ENCODE measurements at places on chromosomes 3 and 15.

DNA sequence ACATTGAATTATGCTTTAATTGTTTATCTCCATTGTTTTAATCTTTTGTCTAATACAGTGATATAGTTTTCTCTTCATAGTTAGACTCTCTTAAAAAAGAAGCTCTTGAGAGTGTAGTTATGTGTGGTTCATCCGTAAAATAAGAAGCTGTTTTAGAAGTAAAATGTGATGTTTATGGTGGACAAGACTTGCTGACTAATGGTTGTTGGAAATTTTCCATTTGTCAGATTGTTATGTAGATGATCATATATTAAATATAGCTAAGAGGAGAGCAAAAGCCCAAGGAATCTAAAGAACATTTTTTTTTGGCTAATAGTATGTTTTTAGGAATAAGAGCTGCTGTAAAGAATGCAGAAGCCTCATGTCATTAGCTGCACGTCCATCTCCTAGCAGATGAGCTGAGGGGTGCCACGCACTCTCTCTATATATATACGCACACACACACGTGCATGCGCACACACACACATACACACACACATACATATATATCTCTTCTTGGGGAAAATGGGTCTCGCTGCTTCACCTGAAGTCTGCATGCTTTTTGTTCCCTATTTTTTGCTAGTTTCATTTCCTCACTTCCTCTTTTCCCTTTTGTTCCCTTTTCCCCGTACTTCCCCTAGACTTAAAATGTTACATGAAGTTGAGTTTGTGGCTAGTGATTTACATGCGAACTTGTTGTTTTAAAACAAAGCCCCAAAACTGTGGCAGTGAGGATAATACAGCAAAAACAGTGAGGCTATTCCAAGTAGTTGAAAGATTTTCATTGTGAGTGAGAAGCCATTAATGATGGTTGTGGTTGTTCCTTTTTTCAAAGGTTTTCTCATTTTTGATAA is 107.8 kb downstream of the MBNL1 start:
- H3K4me3 ChIP-seq = no peak overlapping the region
- H3K36me3 ChIP-seq = peaks cover 12% of the 10 kb centered on the region
- no peak overlapping the region for H3K27ac ChIP-seq
- peaks cover 70% of the 10 kb centered on the region for H3K4me1 ChIP-seq
- no peak for DNase-seq
- H3K27me3 ChIP-seq = no peaks in the 10 kb centered on the region

GRCh38 chr15:30882849-30883433 is 20.8 kb upstream of the FAN1 start:
- no peak for DNase-seq
- no peak overlapping the region for H3K27ac ChIP-seq
- no peaks in the 10 kb centered on the region for H3K4me1 ChIP-seq
- no peaks in the 10 kb centered on the region for H3K36me3 ChIP-seq

- no peaks in the 10 kb centered on the region for H3K27me3 ChIP-seq
- H3K36me3 ChIP-seq = no peaks in the 10 kb centered on the region
- H3K27ac ChIP-seq = no peak overlapping the region
- no peaks in the 10 kb centered on the region for H3K4me1 ChIP-seq
Measured at GRCh38 chr3:29057326-29057725, 223.5 kb upstream of the RBMS3 start.

GRCh38 chr15:95558916-95559315 is 771.6 kb upstream of the NR2F2 start:
- H3K4me1 ChIP-seq = no peaks in the 10 kb centered on the region
- no peak overlapping the region for H3K27ac ChIP-seq
- H3K36me3 ChIP-seq = no peaks in the 10 kb centered on the region
- H3K4me3 ChIP-seq = no peak overlapping the region
- no peak for DNase-seq

GRCh38 chr3:107430996-107431245 is 53.7 kb downstream of the CCDC54 start:
- H3K4me3 ChIP-seq = peak overlapping the region; percentile 58
- DNase-seq = peak; percentile 48
- H3K4me1 ChIP-seq = peaks cover 15% of the 10 kb centered on the region
- no peak overlapping the region for H3K27ac ChIP-seq
- H3K27me3 ChIP-seq = no peaks in the 10 kb centered on the region
- no peaks in the 10 kb centered on the region for H3K36me3 ChIP-seq

DNA sequence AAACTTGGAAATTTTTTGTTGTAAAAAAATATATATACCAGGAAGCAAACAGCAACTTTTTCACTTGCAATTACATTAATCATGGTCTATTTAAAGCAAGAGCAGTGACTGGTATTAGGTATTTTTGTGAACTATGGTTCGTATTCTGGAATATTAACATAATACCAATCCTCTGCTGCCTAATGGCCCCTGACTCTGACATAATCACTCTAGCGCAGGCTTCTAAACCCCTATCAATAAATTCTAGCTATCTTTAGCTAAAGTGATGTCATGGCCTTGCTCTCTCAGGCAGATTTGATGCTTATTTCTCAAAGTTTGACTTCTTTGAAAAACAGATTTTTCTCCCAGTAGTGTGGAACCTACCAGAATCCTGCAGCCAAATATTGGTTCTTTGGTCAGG is 808.3 kb downstream of the VGLL3 start:
- H3K36me3 ChIP-seq = no peaks in the 10 kb centered on the region
- DNase-seq = no peak
- no peaks in the 10 kb centered on the region for H3K4me1 ChIP-seq
- H3K27me3 ChIP-seq = no peaks in the 10 kb centered on the region

GRCh38 chr15:59522988-59523461 is 85.0 kb downstream of the FAM81A start:
- peak overlapping the region; percentile 18 for H3K4me3 ChIP-seq
- peaks cover 29% of the 10 kb centered on the region for H3K4me1 ChIP-seq
- DNase-seq = peak; percentile 15
- H3K27me3 ChIP-seq = no peaks in the 10 kb centered on the region
